ENCODE measurements at places on chromosomes 12 and 14. TPM values are rescaled to one million over a fixed set of nuclear protein-coding genes. Genes with fewer than 3 reads are reported as not detected.

DNA sequence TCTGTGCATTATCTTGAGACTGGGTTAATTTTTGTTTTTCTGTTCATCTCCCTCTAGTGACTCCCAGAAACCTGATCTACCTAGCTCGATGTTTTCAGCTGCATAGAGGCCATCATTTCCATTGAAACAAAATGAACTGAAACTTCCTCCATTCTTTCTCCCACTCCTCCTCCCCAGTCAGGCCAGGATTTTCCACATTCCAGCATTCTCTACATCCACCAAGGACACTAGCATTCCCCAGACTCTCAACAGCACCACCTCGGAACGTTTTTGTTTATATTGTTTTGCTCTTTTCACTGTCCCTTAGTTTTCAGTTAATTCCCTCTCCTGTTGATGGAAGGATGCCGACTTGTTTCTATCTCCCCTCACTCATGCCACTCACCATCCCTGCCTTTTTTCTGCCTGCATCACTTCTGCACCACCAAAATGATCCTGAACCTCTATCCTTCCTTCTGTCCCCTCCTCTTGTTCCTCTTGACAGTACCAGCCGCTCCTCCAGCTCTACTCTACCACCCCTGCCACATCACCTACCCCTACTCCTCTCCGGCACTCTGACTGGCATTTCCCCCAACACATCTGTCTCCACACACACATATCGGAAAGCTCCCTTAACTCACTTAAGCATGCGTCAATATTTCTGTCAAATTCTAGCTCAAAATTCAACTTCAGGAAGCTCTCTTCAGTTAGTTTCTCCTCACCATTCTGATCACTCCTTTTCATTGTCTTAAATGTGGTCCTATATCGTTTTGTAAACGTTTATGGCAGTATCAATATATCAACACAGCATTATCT is 13.2 kb downstream of the OR6S1 start:
- no peak for DNase-seq
- no peak overlapping the region for H3K4me3 ChIP-seq
- no peaks in the 10 kb centered on the region for H3K27me3 ChIP-seq
- H3K27ac ChIP-seq = no peak overlapping the region

DNA sequence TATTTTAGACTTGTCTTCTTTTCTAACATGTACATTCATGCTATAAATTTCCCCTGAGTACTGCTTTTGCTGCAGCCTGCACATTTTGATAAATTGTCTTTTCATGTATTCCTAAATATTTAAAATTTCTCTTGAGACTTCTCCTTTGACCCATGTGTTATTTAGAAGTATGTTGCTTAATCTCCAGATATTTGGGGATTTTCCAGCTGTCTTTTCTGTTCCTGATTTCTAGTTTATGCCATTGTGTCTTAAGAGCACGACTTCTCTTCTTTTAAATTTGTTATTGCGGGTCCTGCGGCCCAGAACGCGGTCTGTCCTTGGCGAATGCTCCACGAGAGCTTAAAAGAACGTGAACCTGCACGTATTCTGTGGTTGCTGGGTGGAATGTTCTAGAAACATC is 136.4 kb downstream of the KIF26A start:
- no peak overlapping the region for H3K4me3 ChIP-seq
- peaks cover 37% of the 10 kb centered on the region for H3K27me3 ChIP-seq
- DNase-seq = no peak
- no peaks in the 10 kb centered on the region for H3K4me1 ChIP-seq
- no peaks in the 10 kb centered on the region for H3K36me3 ChIP-seq

Gene HOXC5
- total RNA-seq = 0.25 TPM

- no peaks in the 10 kb centered on the region for H3K4me1 ChIP-seq
- H3K27ac ChIP-seq = no peak overlapping the region
- no peaks in the 10 kb centered on the region for H3K36me3 ChIP-seq
- DNase-seq = no peak
- H3K27me3 ChIP-seq = no peaks in the 10 kb centered on the region
Observed at GRCh38 chr14:102805371-102805891, 28.2 kb downstream of the TRAF3 start.

- no peaks in the 10 kb centered on the region for H3K27me3 ChIP-seq
- H3K4me3 ChIP-seq = no peak overlapping the region
- no peak for DNase-seq
- H3K36me3 ChIP-seq = no peaks in the 10 kb centered on the region
- no peak overlapping the region for H3K27ac ChIP-seq
Observed at GRCh38 chr12:16482726-16483125, 123.2 kb downstream of the LMO3 start.

Gene LMBR1L
- 23.7 TPM for total RNA-seq

Gene C12orf60
- 2.1 TPM for total RNA-seq

DNA sequence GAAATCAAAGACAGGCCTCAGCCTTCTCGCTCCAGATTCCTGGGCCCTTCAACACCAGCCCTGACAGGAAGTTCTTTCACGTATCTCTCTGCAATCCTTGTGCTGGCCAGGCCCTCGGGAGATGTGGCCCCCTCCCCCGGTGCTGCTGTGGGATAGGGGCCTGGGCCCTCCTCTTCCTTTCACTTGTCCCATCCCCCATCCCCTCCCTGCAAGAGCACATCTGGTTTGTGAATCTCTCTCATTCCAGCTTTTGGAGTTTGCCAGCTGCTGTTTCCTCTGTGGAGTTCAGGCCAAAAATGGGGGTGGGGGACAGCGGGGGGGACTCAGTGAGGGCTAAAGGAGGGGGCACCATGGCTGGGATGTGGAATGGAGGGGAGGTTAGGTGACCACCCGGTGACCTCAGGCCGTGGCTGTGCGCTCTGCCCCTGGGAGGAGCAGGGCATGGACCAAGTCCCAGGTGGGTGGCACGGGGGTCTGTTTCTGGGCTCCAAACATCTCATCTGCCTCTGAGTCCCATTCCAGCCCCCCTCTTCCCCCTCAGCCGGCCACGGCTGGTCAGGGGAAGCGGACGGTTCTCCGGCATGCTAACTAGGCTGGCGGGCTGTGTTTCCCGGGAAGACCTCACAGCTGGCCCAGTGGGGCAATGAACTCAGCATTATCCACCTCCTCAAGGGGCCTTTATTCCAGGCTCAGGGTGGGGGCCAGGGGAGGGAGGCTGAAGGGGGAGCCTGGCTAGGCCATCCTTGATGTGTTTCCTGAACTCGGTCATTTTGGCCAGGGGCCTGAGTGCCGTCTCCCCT is 7.4 kb downstream of the LRP1 start:
- H3K4me3 ChIP-seq = peak overlapping the region; percentile 28
- H3K27me3 ChIP-seq = no peaks in the 10 kb centered on the region
- peak overlapping the region; percentile 61 for H3K27ac ChIP-seq
- DNase-seq = peak; percentile 83
- H3K4me1 ChIP-seq = peaks cover 8% of the 10 kb centered on the region

Gene MAP4K5
- 16.2 TPM for total RNA-seq

DNA sequence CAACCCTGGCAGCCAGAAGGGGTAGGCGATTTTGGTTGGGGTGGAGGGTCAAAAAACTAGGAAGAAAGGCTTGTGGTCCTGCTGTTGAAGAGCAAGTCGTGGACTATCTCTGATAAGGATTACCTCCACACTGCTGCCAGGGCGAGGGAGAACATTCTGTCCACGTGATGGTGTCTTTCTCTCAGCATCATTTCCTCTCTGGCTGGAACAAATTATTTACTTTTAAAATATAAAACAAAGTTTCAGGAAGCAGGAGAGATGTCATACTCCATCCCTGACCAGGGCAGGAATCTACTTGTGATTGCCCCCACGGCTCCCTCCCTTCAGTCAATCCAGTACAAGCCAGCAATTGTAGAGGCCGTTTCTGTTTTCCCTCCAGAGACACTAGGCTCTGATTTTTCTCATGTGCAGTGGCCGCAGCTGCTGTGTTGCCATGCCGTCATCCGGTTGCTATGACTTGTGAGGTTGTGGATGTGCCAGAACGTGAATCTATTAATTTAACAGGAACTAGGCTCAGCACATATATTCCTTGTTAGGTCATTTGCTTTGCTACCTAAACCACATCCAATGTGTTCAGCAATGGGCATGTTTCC is 61.5 kb upstream of the PTGR2 start:
- no peaks in the 10 kb centered on the region for H3K27me3 ChIP-seq
- peak; percentile 64 for DNase-seq
- no peak overlapping the region for H3K4me3 ChIP-seq
- peaks cover 45% of the 10 kb centered on the region for H3K4me1 ChIP-seq

- peak overlapping the region; percentile 4 for H3K27ac ChIP-seq
- no peak overlapping the region for H3K4me3 ChIP-seq
- no peaks in the 10 kb centered on the region for H3K27me3 ChIP-seq
- DNase-seq = no peak
Observed at GRCh38 chr12:2286461-2287131, 233.8 kb downstream of the CACNA1C start.

DNA sequence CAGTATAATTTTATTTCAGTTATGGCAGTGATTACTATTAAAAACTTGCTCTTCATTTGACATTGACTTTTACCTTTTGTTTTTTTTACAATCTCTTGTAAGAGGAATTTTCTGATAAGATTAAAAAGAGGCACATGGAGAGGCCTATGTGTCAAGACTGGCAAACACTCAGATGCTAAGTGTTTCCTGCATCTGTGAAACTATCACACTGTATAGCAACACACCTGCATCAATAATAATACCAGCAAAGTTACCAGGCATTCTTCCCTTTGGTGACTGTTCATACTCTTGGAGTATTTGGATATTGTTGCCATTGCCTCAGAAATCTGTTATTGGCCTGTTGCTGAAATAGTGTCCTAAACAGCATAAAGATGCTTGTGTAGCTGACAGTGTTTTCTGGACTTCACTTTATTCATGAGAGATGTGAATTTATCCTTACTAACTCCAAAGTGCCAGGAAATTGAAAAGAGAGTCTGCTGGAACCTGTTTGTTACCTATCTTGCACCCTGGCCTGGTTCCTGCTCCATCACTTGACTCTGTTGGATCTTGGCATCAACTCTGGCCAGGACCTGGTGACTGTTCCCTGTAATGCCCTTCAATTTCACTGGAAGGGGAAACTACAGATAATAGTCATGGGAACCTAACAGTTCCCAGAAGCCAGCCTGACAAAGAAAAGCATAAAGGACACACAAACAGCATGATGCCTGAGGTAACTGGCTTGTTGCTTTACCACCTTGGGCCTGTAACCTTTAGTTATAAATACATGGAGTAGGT is 19.8 kb downstream of the SLC16A7 start:
- H3K4me3 ChIP-seq = no peak overlapping the region
- H3K27ac ChIP-seq = no peak overlapping the region
- DNase-seq = no peak
- no peaks in the 10 kb centered on the region for H3K4me1 ChIP-seq
- H3K36me3 ChIP-seq = no peaks in the 10 kb centered on the region

- H3K4me1 ChIP-seq = no peaks in the 10 kb centered on the region
- no peak for DNase-seq
- H3K4me3 ChIP-seq = no peak overlapping the region
- H3K27me3 ChIP-seq = no peaks in the 10 kb centered on the region
- H3K27ac ChIP-seq = no peak overlapping the region
- no peaks in the 10 kb centered on the region for H3K36me3 ChIP-seq
Observed at GRCh38 chr12:66066137-66066928, 64.2 kb downstream of the LLPH start.

- peak within 1 kb of the TSS; percentile 31 for H3K4me3 ChIP-seq
- no peaks in the 10 kb centered on the region for H3K4me1 ChIP-seq
- no peak for DNase-seq
- H3K27me3 ChIP-seq = peaks cover 16% of the 10 kb centered on the region
- no peaks in the 10 kb centered on the region for H3K36me3 ChIP-seq
Observed at GRCh38 chr12:117968826-117969659, at the start of gene KSR2. TSS of gene KSR2 (minus strand) at chr12:117968990. CDS start at chr12:117968255, 735 bp downstream.

Gene ERBB3
- 0.71 TPM for total RNA-seq

GRCh38 chr12:127936463-127936862 is 330.5 kb upstream of the TMEM132C start:
- H3K36me3 ChIP-seq = no peaks in the 10 kb centered on the region
- no peak overlapping the region for H3K4me3 ChIP-seq
- H3K27me3 ChIP-seq = no peaks in the 10 kb centered on the region
- H3K4me1 ChIP-seq = no peaks in the 10 kb centered on the region
- no peak for DNase-seq

Gene SIX1
- 45.5 TPM for total RNA-seq

Gene FBRSL1
- 42.8 TPM for total RNA-seq

- no peak overlapping the region for H3K27ac ChIP-seq
- no peaks in the 10 kb centered on the region for H3K36me3 ChIP-seq
- no peaks in the 10 kb centered on the region for H3K4me1 ChIP-seq
- no peaks in the 10 kb centered on the region for H3K27me3 ChIP-seq
Observed at GRCh38 chr14:19771895-19772430, 1.3 kb upstream of the OR4M1 start.

Gene GSC
- 0.50 TPM for total RNA-seq

DNA sequence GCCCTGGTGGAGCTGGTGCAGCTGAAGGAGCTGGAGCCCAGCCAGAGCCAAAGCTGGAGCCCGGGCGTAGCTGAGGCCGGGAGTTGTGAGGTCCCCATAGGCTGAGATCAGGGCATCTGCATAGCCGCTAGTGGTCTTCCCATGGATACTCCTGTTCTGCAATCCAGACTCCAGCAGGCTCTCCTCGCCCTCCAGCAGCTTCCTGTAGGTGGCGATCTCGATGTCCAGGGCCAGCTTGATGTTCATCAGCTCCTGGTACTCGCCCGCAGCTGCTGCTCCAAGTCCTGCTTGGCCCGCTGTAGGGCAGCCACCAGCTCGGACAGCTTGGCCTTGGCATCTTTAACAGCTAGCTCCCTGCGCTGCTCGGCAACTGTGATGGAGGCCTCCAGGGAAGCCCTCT is 966.1 kb downstream of the FSCB start:
- H3K27ac ChIP-seq = no peak overlapping the region
- no peaks in the 10 kb centered on the region for H3K4me1 ChIP-seq
- H3K27me3 ChIP-seq = no peaks in the 10 kb centered on the region
- no peak for DNase-seq

Gene TPI1
- total RNA-seq = 822 TPM

- DNase-seq = no peak
- no peaks in the 10 kb centered on the region for H3K36me3 ChIP-seq
- H3K27me3 ChIP-seq = no peaks in the 10 kb centered on the region
- no peak overlapping the region for H3K27ac ChIP-seq
- H3K4me3 ChIP-seq = no peak overlapping the region
- no peaks in the 10 kb centered on the region for H3K4me1 ChIP-seq
Observed at GRCh38 chr14:27078191-27078590, 480.4 kb upstream of the NOVA1 start.

DNA sequence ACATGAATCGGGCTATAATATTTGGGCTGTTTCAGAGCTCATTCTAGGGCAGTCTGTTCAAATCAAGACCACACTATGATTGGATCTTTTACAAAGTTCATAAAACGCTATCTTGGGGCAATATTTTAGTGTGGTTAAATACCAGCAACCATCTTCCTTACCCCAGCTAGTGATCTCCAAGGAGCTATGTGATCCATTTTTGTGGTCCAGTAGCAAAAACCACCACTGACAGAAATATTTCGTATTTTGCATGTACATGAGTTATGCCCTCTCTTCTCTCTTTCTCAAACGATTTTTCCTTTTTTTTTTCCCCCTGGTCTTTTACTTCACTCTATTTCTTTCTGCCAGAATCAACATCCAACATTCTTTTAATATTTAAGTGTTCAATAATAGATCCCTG is 280.6 kb upstream of the KITLG start:
- H3K4me3 ChIP-seq = no peak overlapping the region
- H3K27me3 ChIP-seq = no peaks in the 10 kb centered on the region
- DNase-seq = no peak
- H3K36me3 ChIP-seq = no peaks in the 10 kb centered on the region

Gene MYH6
- 138 TPM for total RNA-seq

Gene SPIC
- total RNA-seq = not detected

- H3K4me3 ChIP-seq = no peak overlapping the region
- H3K36me3 ChIP-seq = no peaks in the 10 kb centered on the region
- no peaks in the 10 kb centered on the region for H3K27me3 ChIP-seq
- H3K27ac ChIP-seq = no peak overlapping the region
- no peak for DNase-seq
Observed at GRCh38 chr12:73421832-73422231, 1115.8 kb upstream of the ATXN7L3B start.

Data from psoas muscle (tissue), 8 donors.